ENCODE measurements at places on chromosomes 12 and 14.

DNA sequence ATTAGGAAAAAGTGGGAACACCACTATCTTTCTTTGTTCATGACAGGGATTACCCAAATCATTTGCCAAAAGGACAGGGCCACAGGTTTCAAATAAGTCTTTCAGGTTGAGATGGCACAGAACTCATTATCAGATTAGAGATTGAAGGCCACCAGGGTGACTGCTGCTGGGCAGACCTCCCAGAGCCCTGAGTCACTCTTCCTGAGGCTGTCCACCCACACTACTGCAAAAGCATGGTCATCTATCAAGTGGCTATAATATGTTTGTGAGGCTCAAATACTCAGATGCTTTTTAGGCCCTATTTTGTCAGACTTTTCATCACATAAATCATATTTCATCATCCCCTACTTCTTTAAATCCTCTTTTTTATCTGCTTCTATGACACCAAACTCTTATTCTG lies 155.3 kb upstream of the CCDC196 start:
- no peak for DNase-seq

- no peak for DNase-seq
These were observed 15.9 kb upstream of the BLTP3B start for GRCh38 chr12:100158535-100158934.

DNA sequence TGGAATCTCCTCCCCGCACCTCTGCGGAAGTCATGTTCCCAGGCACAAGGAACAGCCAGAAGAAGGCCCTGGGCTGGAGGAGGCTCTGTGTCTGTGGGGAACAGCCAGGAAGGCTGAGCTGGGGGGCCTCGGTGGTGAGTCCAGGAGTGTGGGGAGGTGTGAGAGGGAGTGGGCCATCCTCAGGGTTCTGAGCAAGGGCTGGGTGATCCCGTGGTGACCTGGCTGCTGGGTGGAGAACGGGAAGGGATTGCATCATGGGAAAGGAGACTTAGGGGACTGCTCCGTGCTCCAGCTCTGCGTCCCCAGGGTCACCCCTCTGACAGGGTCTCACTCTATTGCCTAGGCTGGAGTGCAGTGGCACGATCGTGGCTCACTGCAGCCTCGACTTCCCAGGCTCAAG lies 13.8 kb downstream of the AACS start:
- DNase-seq = no peak

DNA sequence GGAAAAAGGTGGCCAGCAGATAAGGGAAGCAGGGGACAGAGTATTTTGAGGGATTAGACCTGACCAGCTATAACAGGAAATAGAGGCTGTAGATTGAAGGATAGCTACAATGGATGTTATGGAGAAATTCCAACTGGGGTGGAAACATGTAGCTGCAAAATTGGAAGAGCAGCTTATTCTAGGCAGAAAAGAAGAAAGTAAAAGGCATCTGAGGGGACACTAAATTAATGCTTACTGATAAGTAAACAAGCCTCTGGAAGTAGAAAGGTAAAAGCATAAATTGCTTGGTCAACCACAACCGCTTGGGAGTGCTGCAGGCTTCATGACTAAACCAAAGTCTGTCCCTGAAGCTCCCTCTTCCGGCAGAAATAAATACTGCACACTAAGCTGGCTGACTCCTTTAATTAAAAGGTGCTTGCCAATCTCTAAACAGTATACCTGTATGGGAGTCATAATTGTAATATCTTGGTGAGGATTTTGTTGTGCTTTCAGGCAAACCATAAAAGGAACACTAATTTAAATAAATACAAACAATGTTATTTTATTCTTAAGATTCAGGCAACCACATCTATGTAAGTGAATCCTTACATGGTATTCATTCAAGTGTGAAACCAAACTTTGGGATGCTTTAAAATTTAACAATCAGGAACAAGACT lies 7.7 kb downstream of the UBC start:
- peak; percentile 91 for DNase-seq

- peak; percentile 65 for DNase-seq
These were observed 25.0 kb upstream of the CIT start for GRCh38 chr12:119902084-119902509.
